Forelimb muscle (tissue), 1 donor: ENCODE measurements at places on chromosomes 1 and 21. TPM values are rescaled to one million over a fixed set of nuclear protein-coding genes. Genes with fewer than 3 reads are reported as not detected.

MMP23B gene
- polyA plus RNA-seq: 44.9 TPM

DMBX1 gene
- polyA plus RNA-seq: not detected

OLFML2B gene
- 83.5 TPM for polyA plus RNA-seq

RGS13 gene
- 0.71 TPM for polyA plus RNA-seq

KRTAP13-2 gene
- not detected for polyA plus RNA-seq

CCDC30 gene
- polyA plus RNA-seq: 2.3 TPM

SPRR5 gene
- polyA plus RNA-seq: not detected

TNFRSF18 gene
- polyA plus RNA-seq: 6.1 TPM

CDK18 gene
- 8.1 TPM for polyA plus RNA-seq

GRCh38 chr1:223547316-223548114 lies 118.0 kb downstream of the CAPN8 start:
- DNase-seq: no peak

- no peak for DNase-seq
These were observed 28.6 kb upstream of the ZNF697 start for GRCh38 chr1:119676571-119677206.

DNA sequence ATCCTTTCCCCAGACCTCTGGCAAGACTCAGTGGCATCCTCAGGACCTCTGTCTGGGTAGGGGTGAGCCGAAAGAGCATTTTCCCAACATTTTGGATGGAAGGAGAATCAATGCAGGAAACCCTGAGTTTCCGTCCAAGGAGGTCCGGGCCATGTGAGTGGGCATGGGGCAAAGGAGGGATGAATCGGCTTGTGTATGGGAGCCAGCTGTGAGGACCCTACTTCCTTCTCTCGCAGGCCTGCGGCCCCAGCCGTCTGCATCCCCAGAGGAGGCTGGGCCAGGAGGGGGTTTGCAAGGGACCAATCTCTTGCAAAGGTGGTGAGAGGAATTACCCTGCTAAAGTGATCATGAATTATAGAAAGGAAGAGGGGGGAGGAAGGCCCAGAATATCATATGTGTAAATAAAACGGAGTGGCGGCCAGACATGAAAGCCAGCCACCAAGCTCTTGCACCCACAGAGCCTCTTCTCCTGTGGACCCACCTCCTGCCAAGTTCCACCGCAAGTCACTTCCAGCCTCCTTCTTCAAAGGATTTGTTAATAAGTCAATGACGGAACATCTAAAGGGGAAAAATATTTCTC lies 48.2 kb upstream of the POU3F1 start:
- DNase-seq: no peak

- DNase-seq: no peak
These were observed 21.8 kb upstream of the CASQ2 start for GRCh38 chr1:115790356-115790755.

DNA sequence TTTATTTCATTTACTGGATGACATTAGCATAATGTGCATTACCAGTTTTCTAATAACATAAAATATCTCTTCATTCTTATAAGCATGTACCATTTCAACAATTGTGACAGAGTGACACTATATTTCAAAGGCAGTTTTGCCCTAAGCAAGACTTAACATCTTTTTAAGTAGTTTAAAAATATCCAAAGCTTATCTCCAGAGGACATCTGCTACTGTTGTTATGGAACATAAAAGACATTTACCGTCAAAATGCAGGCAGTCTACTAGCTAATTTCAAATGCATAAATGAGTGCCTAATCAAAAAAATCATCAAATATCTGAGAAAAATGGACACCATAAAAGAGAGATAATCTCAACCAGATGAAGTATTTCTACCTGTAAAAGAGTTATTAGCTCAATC lies 782.4 kb upstream of the BRINP3 start:
- DNase-seq: no peak

- DNase-seq: no peak
These were observed 50.8 kb upstream of the COL24A1 start for GRCh38 chr1:86207323-86207722.

GRCh38 chr1:162006081-162006480 lies 17.6 kb downstream of the OLFML2B start:
- DNase-seq: no peak

GRCh38 chr1:58874757-58875755 lies 91.2 kb upstream of the JUN start:
- DNase-seq: no peak

- no peak for DNase-seq
These were observed 81.4 kb downstream of the SMYD2 start for GRCh38 chr1:214362188-214362882.

DNA sequence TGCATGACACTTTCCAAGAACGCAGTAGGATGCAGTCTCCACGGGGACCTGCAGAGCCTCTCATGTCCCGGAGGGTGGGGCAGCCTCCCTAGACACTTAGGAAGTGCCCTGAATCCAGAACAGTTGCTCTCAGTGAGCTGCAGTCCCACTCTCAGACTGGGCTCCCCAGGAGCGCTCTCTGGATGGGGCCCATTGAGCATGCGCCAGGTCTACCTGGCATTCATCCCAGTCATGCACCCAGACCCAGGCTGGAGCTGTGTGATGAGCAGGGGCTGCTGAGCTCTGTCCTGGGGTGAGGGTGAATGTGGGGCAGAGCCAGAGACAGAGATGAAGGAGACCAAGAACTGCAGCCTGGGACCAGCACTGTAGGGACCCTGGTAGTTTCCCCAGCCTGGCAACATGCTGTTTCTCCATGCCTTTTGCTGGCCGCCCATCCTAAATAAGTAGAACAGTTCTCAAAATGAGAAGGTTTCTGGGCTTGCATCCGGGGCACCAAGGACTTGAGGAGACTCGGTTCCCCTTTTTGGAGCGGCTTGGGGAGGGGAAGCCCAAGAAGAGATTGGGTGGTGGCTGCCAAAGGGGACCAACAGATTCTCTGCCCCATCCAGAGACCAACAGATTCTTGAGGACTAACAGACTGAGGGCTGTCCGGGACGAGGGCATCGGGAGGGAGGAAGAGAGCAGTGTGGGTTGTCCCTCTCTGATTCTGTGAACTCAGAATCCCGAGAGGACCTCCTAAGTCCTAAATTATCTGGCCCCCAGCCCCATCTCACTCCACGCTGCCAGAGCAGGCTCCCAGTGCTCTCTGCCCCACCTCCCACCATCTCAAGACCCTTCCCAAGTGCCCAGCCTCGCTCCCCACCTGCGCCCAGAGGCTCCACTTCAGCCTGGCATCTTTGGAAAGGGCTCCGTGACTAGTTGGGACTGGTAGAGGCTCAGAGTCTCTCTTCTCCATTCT lies 1.0 kb upstream of the PGLYRP4 start:
- DNase-seq: no peak

DNA sequence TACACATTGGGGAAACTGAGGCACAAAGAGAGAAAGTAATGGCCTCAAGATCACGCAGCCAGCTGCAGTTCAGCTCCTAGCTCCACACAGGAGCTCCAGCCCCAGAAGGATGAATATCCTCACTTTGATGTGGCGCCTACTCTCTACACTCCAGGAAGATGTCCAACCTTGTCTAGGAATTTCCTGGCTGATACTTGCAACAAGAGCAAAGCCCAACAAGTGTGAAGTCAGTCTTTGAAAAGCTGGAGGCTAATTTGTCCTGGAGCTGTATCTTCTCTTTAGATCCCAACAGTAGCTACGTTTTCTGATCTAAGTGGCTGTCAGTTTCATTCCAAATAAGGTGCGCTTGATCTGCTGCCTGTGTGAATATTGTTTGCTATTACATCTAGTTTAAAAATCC lies 344.9 kb downstream of the PTPRU start:
- DNase-seq: no peak

DNA sequence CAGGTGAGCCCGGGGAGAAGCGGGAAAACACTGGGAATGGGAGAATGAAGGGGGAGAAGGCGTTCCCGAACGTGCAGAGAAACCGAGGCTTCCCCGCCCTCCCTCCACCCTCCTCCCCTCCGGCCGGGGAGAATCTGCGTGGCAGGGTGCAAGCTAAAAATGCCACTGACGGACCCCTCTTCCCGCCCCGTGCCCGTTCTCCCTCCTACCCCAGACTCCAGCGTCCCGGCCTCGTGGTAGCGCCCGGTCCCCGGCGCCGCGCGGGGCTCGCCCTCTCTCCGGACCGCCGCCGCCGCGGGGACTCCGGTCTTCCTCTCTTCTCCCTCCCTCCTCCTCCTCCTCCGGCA lies 81.6 kb upstream of the AK4 start:
- no peak for DNase-seq

- DNase-seq: no peak
These were observed 395.1 kb downstream of the HLX start for GRCh38 chr1:221274373-221274772.

DNA sequence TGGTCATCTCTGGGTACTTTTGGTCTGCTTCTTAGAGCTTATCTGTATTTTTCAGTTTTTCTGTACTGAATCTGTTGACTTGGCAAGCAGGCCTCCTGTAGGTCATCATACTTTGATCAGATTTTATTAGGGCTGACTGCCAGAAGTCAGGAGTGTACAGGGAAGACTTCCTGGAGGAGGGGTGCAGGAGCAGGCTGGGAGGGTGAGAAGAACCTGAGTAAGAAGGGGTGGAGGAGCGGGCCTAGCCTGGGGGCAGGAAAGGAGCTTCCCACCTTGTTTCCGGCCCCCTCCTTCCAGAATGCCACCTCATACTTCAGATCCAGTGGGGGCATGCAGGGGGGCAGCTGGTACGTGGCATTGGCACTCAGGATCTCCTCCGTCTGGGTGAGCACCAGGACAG lies 18.3 kb upstream of the IL22RA1 start:
- no peak for DNase-seq

- no peak for DNase-seq
These were observed 251.3 kb downstream of the SDCCAG8 start for GRCh38 chr1:243507001-243507671.
